DMS53 (cell line): ENCODE measurements at places on chromosomes 12 and 14.
A peak's percentile ranks its signal among the peaks of the same experiment; 100 is the strongest.

GRCh38 chr12:92297932-92298696 is 152.5 kb upstream of the BTG1 start:
- no peak for DNase-seq

DNA sequence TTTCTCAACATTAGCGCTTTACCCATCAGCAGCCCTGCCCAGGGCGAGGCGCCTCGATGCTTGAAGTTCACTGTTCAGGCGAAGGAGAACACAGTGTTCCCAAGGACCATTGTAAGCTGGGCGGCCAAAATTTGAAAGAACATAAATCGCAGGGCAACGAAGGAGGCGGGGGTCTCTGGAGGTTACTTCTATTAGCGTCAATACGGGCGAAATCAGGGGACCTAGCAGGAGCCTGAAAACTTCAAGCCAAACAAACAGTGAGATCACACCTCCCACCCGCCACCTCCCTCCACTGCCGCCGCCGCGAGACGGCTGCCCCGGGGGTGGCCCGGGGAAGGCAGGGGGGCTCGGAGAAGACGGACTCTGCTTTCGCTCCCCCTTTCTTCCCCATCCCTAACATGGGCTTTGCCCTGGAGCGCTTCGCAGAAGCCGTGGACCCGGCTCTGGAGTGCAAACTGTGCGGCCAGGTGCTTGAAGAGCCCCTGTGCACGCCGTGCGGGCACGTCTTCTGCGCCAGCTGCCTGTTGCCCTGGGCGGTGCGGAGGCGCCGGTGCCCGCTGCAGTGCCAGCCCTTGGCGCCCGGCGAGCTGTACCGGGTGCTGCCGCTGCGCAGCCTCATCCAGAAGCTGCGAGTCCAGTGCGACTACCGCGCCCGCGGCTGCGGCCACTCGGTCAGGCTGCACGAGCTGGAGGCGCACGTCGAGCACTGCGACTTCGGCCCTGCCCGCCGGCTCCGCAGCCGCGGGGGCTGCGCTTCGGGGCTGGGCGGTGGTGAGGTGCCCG is at the start of gene PDZRN4:
Gene PDZRN4 (plus strand): TSS at position 263 of the 783 bp plus-strand sequence.
- peak; percentile 90 for DNase-seq

DNA sequence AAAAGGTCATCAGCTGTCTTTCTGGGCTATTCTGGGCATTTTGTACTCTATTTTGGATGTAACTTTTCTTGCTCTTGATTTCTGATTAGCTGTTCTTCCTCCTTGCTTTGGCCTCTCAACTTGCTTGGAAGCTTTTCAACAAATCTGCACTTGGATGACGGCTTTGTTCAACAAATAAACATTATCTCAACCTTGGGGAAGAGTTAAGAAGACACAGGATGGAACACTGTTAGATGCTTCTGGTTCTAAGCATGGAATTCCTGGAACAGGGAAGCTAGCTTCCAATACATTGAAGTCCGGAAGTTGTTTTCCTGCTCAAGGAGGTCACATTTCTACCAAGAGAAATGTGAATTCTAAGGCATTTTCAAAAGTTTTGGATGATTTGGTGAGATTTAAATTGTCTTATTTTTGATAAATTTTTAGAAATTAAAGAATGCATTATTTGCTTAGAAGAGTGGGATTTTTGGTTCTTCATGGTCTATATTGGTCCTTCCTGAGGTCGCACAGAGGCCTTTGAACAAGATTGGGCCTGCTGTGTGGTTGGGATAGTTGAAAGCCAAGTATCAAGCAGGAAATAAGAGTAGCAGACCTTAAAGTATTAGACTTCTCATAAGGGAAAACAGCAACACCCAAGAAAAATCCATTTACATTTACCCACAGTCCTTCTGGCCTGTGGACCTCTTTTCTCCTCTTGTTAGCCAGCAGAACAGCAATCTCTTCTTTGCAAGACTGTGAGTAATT is 59.2 kb downstream of the PPFIBP1 start:
- DNase-seq, result no peak

DNA sequence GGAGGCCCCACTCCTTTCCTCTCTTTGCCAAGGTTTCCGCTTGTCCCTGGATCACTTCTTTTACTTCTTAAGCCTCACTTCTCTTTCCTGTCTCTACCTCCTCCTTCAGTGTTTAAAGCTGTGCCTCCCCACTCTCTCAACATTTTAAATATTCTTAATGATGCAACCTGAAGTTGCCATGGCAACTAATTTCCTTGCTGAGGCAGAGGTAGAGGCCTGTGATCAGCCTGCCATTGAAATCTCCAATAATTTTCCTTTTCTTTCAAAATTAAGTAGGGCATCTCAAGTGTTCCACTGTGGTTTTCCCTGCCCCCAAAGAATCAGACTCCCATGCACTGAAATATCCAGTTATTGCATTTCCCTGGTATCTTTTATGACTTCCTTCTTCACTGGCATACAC is 108.6 kb upstream of the VRK1 start:
- DNase-seq, result no peak

DNA sequence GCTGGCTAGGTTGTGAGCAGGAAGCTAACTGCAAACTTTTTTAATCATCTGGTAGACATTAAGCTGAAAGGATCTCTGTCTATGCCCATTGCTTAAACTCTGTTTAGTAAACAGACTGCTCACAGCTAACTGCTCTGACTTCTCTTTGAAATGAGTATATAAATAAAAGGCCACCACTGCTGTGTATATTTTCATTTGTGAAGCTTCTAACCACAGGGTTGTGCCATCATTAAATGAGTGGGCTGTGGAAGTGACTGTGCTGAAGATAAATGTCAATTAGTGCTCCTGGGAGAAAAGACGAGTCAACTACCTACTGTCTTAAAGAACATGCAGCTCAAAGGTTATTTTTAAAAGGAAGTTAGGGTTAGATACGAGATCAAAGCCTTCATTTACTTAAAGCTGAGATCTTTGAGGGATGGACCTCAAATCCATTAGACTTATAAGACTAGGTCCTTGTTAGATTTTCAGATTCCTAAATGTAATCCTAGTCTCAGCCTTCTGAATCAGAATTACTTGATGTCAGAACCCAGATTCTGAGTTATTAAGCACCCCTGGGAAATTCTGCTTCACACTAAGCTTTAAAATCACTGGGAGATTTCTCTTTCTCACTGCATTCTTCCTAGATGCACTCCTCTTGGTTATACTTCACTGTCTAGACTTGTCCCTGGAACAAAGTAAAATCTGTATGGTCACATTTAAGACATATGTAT is 213.1 kb upstream of the FLRT2 start:
- DNase-seq, result no peak

- DNase-seq, result peak; percentile 29
Observed at GRCh38 chr12:60805364-60805763, 1209.5 kb downstream of the SLC16A7 start.

- DNase-seq, result no peak
Observed at GRCh38 chr12:24913130-24913529, 35.8 kb downstream of the BCAT1 start.

- peak; percentile 37 for DNase-seq
Observed at GRCh38 chr14:73238424-73238852, 1.1 kb downstream of the PAPLN start.

DNA sequence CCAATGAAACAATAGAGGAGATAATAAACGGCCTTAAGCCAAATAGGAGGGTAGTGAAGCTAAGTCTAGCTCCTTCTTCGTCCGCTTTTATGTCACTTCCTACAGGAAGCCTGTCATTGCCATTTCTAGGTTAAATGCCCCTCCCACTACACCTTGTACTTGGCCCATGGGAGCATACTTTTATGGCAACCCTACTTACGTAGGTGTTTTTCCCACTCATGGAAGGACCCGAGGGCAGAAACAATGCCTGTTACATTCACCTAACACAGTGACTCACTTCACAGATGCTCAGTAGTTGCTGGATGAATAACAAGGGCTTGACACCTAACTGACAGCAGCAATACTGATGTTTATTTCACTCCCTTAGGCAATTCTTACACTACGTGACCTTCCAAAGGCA is 44.5 kb downstream of the ALKBH1 start:
- no peak for DNase-seq

DNA sequence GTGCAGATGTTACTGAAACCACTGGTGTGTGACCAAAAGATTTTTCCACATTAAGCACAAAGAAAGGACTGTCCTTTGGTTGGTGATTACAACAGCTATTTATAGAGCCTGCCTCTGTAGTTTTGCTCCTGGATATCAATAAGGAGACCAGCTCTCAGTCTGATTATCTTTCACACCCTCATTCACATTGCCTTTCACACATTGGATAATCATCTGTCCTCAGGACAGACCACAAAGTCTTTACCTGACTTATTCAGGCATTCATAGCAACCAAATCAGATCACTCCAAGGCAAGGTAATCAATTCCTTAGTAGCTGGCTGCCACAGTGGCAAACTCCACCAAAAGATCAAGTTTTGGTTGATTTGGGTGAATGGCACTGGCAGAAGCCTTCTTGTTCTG is 59.6 kb upstream of the CPSF6 start:
- DNase-seq, result no peak

DNA sequence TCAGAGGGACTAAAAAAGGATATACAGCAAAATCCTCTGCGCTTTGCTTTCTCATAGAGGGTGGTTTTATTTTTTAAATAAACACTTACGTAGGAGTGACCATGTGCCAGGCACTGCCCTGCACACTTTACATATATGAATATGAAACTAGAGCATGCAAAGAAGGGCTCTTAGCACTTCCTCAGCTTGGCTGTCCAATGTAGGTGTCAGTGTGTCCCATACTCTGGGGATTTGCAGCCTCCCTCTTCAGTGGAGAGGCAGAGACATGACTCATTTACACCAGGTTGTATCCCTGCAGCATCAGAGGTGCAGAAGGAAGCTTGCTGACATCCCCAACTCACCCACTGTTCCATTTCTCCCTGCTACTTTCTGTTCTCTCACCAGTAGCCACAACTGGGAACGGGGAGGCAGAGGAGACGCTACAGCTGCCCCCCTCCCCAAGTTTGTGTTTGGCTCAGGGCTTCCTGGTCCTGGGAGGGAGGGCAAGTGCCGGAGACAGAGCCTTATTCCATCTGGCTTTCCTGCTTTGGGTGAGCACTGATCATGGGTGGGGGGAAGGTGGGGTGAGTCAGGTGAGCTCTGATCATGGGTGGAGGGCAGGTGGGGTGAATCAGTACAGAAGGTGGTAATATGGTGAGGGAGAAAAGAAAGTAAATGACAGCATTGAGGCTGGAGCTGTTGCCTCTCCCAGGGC is 4.9 kb upstream of the KRT5 start:
- no peak for DNase-seq

- DNase-seq, result no peak
Observed at GRCh38 chr14:89242652-89243279, 174.3 kb downstream of the FOXN3 start.

GRCh38 chr14:88554457-88555286 is at the start of gene PTPN21:
Gene PTPN21, minus strand, starts transcription at chr14:88555007. Its CDS starts 4,590 bp downstream, at chr14:88550417.
- DNase-seq, result peak; percentile 85

GRCh38 chr12:6768990-6769389 is 2.8 kb downstream of the PTMS start:
- DNase-seq, result peak; percentile 75

DNA sequence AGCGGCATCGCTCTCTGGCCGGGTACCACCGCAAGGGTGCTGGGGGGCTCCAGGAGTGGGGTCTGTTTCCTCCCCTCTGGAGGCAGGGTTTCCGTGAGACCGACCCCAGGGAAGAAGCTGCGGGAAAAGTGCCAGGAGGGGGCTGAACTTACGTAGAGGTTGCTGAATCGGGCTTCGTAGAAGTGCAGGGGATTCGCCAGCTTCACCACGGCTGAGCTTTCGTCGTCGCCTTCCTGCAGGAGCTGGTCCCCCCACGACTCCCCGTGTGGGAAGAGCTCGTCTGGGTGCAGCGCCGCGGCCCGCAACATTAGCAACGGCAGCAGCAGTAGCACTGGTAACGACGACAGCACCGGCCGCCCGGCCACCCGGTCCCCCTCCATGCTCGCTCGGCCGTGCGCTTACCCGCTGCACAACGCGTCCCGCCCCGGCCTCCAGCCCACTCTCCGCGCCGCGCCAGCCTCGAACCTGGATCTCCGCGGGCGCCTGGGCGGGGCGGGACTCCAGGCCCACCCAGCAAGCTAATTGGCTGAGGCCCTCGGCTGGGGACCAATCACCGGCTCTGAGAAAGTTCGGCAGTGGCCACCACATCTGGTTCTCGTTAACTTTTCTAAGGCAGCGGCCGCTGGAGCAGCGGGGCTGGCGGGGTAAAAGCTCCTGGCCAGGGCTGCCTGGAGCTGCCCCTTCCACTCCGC is at the start of gene NID2:
Gene NID2 (minus strand): TSS at position 445 of the 692 bp plus-strand sequence. CDS start 65 bp downstream, at position 380.
- peak; percentile 57 for DNase-seq

DNA sequence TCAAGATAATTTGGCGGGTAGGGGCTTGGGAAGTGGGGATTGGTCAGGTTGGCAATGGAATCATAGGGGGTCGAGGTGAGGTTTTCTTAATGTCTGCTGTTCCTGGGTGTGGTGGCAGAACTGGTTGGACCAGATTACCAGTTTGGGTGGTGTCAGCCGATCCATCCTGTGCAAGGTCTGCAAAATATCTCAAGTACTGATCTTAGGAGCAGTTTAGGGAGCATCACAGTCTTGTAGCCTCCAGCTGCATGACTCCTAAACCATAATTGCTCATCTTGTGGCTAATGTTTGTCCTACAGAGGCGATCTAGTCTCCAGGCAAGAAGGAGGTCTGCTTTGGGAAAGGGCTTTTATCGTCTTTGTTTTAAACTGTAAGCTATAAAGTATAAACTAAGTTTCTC is 868.4 kb downstream of the DIO2 start:
- no peak for DNase-seq

DNA sequence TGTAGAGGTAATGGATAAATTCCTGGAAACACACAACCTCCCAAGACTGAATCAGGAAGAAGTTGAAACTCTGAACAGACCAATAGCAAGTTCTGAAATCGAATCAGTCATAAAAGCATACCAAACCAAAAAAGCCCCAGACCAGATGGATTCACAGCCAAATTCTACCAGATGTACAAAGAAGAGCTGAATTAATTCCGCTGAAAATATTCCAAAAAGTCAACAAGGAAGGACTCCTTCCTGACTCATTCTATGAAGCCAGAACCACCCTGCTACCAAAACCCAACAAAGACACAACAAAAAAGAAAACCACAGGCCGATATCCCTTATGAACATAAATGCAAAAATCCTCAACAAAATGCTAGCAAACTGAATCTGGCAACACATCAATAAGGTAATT is 81.5 kb downstream of the SLC38A4 start:
- no peak for DNase-seq

DNA sequence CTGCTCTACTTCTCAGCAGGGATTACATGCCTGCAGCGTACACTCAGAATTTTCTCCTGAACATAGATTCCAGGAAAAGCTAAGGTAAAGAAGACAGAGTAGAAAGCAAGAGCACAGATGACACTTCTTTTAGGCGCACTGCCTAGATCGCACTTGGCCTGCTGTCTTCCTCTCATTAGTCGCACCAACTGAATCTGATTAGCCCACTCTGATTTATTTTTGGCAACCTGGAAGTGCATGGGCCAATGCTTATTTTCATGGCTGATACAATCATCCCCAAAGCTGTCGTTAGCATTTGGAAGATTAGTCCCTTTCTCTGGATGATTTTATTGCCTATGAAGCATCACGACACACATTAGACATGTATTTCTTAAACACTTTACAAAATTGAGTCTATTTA is 152.5 kb downstream of the PTPRO start:
- no peak for DNase-seq

- DNase-seq, result no peak
Observed at GRCh38 chr14:100088226-100088625, 23.0 kb downstream of the EVL start.
